ENCODE measurements at places on chromosomes 13 and 19.
A peak's percentile ranks its signal among the peaks of the same experiment; 100 is the strongest.

DNA sequence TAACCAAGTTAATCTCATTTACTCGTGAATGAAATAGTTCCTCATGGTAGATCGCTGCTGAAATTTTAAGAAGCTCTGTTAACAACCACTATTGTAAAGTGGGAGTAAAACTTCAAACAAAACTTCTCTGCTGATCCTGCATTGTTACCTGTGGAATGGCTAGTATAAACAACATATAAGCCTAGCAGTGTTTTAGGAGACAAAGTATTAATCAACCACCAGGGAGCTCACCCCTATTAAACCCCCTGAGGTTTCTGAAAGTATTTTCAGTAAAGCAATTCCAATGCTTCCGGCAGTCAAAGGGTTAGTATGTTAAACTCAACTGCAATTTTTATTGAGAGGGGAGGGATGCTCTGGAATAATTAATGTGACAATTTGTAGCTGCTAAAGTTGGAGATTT is 30.0 kb upstream of the PCDH17 start:
- no peak for DNase-seq

GRCh38 chr13:80215368-80215767 is 125.6 kb downstream of the SPRY2 start:
- no peak for DNase-seq

DNA sequence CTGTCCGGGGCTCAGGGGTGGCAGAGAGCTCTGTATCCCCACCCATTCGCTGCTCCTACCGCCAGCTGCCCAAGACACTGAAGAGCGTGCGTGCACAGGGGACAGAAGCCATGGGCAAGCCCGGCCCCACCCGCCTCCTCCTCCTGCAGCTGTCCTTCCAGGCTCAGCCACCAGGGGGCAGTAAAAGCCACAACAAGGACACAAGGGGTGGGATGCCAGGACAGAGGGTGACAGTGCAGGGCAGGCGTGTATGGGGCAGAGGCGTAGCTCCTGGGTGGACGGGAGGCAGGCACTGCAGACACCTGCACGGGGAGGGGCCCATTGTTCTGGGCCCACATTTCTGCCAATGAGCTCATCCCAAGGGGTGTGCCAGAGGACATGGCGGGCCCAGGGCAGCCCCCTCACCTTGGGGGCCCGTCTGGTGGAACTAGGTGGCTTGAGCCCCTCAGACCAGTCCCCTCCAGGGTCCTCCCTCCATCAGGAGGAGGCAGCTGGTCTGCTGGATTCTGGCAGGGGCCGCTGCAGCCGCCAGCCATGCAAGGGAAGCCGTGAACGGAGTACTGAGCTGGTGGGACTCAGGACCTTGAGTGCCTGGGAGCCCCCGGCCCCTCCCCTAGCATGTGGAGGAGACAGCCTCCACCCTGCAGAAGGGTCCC is 61.2 kb downstream of the MLLT1 start:
- DNase-seq = peak; percentile 73

DNA sequence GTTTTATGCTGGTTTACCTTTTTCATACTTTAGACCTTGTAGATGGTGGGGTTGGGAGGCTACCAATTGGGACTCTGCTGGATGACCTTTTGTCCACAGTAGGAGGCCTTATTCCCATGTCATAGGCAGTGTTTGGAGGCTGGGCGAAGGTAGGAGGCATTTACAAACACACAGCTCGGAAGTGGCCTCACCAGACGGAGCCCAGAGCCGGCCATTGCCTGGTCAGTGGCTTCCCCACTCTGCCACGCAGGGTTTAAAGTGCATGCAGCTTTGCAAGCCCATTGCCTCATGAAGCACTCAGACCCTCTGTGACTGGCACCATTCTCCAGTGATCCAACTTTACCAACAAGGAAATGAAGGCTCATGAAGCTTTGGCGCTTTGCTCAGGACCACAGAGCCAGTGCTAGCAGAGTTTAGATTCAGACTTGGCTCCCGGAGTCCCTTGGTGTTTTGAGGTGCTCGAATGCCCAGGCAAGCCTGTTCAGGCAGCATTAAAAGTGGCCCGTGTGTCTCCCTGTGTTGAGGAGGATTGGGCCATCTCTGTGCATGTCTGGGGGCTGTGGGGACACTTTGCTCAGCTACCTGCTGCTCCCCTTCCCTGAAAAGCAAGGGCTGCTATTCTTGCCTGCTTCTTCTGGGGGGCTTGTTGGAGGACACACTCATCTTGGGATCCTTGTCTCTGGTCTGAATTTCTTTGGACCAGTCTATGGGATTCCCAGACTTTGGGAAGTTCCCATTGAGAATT is 148.7 kb downstream of the ZNF536 start:
- no peak for DNase-seq

DNA sequence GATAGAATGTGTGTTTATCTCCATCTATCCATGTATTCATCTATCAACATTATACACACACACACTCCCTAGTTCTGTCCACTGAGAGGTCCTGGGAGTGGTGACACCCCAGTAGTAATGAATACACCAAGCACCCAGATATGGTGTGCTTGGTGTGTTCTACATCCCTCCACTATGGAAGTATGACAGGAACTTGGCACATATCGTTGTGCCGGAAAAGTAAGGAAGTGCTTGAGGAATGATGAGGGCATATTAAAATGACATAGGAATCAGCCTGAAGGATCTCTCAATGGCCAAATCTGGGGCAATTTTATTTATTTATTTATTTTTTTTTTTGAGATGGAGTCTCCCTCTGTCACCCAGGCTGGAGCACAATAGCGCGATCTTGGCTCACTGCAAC is 28.3 kb upstream of the FBXO17 start:
- no peak for DNase-seq

DNA sequence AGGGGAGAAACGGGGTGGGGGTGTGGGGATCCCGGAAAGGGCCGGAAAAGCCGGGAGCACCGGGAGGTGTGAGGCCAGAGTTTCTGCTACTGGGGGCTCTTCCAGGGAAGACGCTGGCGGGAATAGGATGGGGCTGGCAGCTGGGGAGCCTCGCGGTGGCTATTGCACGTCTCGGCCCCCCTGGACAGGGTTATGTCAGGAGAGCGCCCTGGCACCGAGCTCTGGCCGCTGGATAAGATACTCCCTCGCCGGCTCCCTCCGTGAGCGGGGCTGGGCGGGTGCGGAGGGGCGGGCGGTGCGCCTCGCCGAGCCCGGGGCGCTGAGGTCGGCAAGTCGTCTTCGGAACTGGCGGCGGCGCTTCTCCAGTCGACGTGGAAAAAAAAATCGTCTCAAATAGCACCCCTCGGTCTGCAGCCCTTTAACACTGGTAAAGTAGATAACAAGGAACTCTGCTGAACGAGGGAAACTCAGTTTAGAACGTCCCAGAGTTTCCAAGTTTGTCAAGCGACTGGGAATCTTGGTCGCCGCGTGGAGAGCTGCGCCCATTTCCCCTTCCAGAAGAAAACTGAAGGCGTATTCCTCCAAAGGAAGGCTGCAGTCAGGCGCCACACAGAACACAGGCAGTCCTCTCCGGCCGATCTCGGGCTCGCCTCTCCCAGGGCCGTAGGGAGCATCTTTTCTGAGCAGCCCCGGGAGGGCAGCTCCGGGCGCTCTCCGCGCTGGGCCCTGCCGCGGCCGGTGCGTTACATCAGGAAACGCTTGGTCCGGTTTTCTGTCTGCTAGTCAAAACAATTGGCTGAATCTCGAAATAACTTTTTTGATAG is 115.1 kb downstream of the KCNRG start:
- no peak for DNase-seq
